ENCODE measurements at places on chromosomes 16 and 17.

GRCh38 chr16:60060731-60061130, 1326.6 kb upstream of the GOT2 start:
- DNase-seq = no peak

DNA sequence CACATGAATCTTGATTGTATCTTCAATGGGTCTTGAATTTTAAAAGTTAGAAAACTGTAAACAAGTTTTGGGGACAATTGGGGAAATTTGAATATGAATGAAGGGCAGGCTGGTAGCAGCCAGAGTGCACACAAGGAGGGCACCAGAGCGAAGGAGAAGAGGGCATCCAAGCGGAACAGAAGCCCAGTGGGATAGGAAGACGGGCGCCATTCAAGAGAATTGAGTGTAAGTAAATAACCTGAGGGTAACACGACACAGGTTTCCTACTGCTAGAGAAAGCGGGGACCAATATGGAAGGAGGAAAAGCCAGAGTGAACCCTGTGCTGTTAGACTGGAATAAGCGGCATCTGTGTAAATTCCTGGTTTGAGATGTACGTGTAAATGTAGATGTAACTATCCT, 115.1 kb upstream of the CCL2 start:
- no peak for DNase-seq

DNA sequence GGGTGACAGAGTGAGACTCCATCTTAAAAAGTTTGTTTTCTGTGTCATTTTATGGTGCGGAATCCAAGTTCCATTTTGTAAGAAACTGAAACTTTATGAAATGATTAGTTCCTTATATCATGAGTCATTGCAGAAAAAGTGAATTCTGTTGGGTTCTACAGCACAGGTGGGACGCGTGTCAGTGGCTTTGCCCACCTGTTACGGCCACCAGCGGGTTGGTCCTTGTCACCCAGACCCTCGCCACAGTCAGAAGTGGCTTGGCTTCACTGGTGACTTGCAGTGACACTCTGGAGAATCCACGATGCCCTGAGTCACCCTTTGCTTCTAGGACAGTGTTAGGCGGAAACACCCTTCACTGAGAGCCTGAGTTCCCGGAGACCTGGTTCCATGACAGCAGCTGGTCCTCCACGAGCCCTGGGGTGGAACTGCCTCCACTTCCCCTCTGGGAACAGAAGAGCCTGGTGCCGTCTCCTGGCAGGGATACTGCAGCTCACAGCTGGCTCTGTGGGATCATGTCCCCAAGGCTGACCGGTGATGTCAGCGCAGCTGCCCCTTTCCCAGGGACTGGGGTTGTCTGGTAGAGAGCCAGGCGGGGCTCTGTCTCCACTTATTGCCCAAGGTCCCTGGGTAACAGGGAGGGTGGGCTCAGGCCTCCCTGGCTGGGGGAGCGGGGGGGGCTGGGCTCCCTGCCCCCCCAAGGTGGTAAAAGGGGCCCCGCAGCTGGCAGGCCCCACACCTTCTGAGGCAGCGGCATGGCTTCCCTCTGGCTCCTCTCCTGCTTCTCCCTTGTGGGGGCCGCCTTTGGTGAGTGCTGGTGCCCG, at the start of gene CTRB1:
CTRB1 (plus strand) TSS at position 733 of the 821 bp plus-strand sequence; CDS start at position 753, 20 bp downstream.
- no peak for DNase-seq

DNA sequence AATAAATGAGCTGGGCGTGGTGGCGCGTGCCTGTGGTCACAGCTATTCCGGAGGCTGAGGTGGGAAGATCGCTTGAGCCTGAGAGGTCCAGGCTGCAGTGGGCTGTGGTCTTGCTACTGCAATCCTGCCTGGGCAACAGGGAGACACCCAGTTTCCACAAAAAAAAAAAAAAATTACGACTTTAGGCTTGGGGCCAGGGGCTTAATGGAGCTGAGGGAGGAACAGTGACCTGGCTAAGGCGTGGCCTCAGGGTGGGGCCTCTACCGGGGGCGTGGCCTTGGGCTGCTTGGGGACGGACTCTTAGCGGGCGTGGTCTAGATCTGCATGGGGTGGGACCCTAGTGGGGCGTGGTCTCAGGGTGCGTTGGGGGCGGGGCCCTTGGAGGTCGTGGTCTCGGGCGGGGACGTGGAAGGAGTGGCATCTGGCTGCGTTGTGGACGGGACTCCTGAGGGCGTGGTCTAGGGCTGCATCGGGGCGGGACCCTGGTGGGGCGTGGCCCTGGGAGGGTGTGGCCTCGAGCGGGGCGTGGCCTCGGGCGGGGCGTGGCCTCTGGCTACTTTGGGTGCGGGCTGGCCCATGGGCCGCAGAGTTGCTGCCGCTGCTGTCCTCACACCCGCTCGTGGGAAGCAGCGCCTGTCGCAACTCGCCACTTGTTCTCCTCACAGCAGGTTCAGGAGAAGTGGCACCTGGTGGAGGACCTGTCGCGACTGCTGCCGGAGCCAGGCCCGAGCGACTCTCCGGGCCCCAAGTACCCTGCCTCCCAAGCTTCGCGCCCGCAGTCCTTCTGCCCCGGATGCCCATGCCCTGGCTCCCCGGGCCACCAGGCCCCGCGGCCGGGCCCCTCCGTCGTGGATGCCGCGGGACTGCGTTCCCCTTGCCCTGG, 5.8 kb upstream of the C17orf99 start:
- peak; percentile 97 for DNase-seq

DNA sequence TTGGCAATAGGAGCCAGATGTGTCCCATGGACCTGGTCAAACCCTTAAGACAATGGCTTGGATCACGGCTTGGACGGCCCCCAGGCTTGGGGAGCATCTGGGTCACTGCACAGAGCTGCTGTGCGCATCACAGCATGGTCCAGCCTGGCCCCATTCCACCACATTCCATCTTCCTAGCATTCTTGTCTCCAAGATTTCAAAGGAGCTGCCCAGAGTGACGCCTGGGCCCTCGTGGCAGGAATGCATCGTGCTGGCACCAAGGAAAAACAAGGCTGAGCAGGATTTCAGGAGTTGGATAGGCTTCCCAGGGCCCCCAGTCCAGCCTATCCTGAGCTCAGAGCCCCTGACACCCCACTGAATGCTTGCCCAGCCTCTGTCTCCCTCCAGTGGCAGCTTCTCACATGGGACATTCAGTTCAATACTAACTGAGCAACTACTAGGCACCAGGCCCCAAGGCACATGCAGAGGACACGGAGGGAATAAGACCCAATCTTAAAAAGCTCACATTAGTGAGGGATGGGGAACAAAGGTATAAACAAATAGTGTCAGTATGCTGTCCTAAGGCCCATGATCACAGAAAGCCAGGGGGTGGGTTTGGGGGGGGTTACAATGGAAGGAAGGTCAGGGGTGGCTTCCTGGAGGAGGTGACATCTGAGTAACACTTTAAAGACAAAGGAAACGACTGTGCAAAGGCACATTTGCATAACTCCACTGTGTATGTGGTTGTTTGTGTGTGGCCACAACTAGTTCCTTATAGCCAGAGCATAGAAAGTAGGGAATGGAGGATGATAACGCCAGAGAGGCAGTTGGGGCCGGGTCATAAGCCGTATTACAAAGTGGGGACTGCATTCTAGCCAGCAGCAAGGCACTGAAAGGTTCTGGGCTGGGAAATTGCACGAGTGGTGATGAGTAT, 34.1 kb downstream of the TK2 start:
- DNase-seq = peak; percentile 53

DNA sequence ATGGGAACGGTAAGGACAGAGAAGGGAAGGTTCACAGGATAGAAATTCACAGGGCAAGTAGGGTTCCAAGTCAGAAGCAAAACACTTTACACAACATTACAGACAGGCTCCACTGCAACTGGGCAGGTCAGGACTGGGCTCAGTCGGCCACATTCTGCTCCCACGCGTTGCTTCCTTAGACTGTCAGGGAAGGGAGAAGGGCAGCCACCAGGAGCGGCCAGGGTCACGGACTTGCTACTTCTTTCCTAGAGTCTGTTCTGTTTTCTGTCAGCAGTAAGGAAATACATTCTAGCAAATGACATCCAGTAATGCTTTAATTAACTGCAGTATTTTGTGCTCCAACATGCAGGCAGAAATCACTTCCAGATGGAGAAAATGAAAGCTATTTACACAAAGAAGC, 160.3 kb upstream of the RPH3AL start:
- no peak for DNase-seq

- no peak for DNase-seq
Measured at GRCh38 chr17:82399601-82400101, 18.5 kb upstream of the HEXD start.

- DNase-seq = no peak
Measured at GRCh38 chr17:33464669-33465280, 171.7 kb upstream of the ASIC2 start.

GRCh38 chr17:3802461-3803307, 1.7 kb upstream of the ITGAE start:
- no peak for DNase-seq

GRCh38 chr16:64864232-64864809, 257.5 kb downstream of the CDH11 start:
- DNase-seq = no peak

GRCh38 chr17:29004081-29004692, 1.6 kb downstream of the SEZ6 start:
- no peak for DNase-seq

GRCh38 chr16:86955136-86955855, 361.9 kb downstream of the C16orf95 start:
- DNase-seq = no peak

GRCh38 chr16:56266641-56267607, 75.6 kb downstream of the GNAO1 start:
- no peak for DNase-seq

GRCh38 chr16:85829751-85830445, 30.4 kb downstream of the COX4I1 start:
- peak; percentile 38 for DNase-seq

GRCh38 chr16:53220585-53220984, 165.8 kb downstream of the CHD9 start:
- peak; percentile 4 for DNase-seq

DNA sequence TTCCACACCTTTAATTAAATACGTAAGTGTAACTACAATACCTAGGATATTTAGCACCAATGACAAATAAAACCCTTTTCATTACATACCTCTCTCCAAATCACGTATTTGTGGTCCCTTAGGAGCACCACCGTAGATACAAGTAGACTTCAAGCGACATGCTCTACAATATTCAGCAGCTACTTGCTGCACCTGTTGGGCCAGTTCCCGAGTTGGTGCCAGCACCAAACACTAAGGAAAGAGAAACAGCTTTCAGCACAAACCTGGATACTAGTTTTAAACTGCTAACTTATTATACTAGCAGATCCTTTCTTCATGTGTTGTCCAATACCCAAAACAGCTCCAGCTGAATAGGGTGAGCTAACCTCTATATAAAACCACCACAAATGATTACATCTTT, 2.7 kb downstream of the DDX5 start:
- peak; percentile 13 for DNase-seq

- no peak for DNase-seq
Measured at GRCh38 chr17:55291114-55291507, 26.4 kb downstream of the HLF start.

Measured in CD4-positive, alpha-beta T cell treated with Interleukin-1 beta for 1 hour (primary cell).